ENCODE measurements at places on chromosomes 6 and 20.

DNA sequence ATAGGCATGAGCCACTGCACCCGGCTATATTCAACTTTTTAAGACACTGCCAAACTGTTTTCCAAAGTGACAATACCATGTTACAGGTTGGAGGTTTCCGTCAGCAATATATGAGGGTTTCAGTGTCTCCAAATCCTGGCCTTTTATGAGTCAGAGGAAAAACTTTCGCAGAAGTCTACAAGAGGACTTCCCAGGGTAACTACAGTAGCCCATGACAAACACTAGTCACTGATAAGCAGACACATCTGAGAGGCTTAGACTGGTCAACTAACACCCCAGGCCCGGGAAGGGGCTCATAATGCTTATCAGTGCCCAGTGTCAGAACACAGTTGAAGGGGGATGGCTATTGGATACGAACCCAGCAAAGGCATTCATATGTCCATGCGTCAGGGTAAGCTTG lies 85.4 kb downstream of the SOX4 start:
- no peak for DNase-seq

GRCh38 chr6:107633680-107634323 lies 143.9 kb downstream of the SOBP start:
- DNase-seq = no peak

DNA sequence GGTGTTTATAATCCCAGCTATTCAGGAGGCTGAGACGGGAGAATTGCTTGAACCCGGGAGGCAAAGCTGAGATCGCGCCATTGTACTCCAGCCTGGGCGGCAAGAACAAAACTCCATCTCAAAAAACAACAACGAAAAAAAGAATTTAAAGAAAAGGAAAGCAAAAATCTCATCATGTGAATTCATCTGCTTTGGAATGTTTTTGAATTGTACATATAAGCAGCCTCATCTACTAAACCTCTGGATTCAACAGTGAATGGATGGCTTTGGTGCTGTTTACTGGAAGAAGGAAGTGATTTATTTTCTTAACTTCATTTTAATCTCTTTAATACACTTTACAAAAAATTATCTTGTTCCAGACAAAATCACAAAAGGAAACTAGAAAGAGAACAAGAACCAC lies 51.8 kb upstream of the PNRC1 start:
- DNase-seq = no peak

DNA sequence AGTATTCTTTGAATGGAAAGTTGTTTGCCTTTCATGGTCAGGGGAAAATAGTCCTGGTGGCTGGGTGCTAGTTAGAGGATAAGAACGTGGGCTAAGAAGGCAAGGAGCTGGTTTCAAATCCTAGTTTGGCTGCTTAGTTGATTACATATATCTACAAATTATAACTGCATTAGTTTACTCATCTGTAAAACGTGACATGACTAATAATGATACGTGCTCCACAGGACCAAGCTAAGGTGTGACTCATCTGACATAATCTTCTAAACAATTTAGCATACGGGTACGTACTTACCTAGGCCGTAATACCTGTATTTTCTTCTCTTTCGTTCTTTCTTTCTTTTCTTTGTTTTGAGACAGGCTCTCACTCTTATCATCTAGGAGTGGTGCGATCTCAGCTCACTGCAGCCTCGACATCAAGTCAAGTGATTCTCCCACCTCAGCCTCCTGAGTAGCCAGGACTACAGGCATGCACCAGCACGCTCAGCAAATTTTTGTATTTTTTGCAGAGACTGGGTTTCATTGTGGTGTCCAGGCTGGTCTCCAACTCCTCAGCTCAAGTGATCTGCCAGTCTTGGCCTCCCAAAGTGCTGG lies 1274.2 kb upstream of the GJE1 start:
- no peak for DNase-seq

- no peak for DNase-seq
These were observed 2.7 kb upstream of the COL9A3 start for GRCh38 chr20:62814060-62814708.

- no peak for DNase-seq
These were observed 88.8 kb downstream of the ATRN start for GRCh38 chr20:3559637-3560036.

DNA sequence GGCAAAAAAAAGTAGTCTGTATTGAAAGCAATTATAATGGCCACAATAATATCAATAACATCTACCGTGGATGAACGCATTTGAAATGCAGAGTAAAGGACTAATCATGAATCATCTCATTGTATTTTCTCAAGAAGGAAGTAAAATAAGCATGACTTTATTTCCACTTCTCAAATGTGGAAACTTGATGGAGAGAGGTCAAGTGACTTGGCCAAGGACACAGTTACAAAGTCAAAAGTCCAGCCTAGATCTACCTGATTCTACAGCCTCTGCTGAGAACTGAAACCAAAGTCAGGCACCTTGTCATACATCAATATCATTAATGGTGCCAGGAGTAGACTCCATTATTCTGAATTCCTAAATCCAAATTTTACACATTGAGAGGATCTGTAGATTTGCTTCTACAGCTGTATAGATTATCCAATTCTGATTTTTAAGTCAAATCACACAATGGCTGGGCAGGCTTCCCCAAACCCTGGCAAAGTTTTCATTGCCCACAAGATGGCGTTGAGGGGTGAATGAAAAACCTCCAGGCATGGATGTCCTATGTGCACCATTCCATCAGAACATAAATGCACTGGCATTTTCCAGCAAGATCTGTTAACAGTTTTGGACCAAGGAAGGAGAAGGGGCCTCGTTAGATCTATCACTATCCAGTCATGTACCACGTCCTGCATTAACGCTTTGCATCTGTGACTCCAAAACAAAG lies 423.1 kb downstream of the MAFB start:
- DNase-seq = no peak

Measured in stimulated activated CD8-positive, alpha-beta memory T cell treated with anti-CD3 and anti-CD28 coated beads, Interleukin-4, amount 100 ng/mL, for 1 hour (primary cell).